ENCODE measurements at places on chromosomes 2 and 18.
A peak's percentile ranks its signal among the peaks of the same experiment; 100 is the strongest.

- no peak for DNase-seq
These were observed 171.5 kb upstream of the FHL2 start for GRCh38 chr2:105570326-105570725.

DNA sequence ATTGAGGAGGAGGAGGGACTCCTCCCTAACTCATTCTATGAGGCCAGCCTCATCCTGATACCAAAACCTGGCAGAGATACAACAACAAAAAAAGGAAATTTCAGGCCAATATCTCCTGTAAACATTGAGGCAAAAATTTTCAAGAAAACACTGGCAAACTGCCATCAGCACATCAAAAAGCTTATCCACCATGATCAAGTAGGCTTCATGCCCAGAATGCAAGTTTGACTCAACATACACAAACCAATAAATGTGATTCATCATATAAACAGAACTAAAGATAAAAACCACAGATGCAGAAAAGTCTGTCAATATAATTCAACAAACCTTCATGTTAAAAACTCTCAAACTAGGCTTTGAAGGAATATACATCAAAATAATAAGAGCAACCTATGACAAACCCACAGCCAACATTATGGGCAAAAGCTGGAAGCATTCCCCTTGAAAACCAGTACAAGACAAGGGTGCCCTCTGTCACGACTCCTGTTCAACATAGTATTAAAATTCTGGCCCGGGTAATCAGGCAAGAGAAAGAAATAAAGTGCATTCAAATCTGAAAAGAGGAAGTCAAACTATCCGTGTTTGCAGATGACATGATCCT is 1014.3 kb downstream of the CBLN2 start:
- DNase-seq = no peak

GRCh38 chr2:121066526-121066925 is 218.5 kb downstream of the TFCP2L1 start:
- no peak for DNase-seq

DNA sequence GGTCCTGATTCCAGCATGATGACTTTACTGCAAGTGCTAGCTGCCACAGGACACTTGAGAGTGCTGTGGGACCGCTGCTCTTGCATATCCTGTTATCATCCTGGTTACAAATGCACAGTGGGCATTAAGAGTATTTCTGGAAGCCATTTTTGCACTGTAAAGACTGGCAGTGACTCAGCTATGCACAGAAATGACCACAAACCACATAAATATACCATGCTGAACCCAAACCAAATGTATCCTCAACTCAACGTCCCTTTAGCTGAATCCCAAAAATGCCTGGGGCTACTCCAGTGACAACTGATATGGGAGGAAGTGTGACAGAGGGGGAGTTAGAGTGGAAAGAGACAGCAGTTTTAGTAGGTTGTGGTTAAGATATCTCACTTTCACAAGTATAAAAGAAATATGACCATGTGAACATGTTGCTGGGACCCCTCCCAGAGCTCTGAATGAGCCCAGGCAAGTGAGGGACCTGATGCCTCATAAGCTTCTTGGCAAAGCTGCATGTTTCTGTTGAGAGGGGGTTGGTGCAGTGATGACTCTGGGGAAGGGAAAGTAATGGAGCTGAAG is 37.3 kb downstream of the RHBDD1 start:
- no peak for DNase-seq

DNA sequence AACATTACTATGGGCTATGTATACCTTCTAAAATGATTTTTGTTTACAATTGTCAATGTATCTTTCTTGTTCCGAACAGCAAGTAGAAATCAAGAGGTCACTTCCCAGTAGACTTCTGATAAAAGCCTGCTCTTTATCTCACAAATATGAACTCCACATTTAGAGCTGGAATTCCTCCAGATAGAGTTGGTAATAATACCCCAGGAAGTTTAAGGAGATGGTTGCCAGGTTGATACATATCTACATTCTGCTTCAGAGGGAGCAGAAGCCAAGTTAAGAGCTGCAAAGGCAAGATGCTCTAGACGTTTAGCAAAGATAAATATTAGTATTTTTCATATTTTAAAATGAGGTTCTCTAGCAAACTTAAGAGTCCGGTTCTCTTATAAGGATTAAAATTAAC is 267.0 kb downstream of the ERBB4 start:
- no peak for DNase-seq

- DNase-seq = no peak
These were observed 1.7 kb downstream of the AMER3 start for GRCh38 chr2:130756874-130757668.

DNA sequence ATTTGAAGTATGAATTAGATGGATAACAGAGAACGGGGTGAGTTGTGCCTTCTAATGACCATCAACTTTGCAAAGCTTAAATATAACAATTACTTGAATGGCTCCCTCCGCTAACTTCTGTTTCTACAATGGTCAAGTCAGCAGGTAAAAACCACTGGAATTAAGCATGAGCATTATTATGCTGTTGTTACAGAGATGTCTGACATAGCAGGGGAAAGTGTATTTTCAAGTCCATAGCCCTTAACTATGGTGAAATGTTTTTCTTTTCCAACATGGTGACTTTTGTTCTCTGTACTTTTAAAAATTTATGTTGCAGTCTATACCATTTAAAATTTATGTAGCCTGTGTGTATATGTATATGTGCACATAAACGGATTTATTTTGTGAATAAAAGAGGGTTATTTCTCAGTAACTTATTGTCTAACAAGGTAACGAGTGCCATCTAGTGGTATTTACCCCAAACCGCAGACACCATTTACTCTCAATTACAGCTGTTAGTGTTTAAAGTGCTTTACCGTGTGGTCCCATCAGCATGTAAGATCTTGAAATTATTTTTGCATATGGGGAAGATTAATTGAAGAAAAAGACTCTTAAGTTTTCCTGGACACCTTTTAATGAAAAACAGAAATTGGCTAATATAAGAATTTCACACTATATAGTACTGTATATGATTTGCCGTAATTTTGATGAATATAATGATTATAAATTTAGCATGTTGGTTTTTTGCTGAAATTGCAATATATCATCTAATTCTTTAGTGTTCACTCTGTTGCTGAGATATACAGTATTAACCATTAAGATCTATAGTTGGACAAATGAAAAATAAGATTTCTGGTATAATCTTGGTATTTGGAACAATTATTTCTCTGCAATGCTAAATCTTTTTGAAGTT is 78.2 kb downstream of the UBE2E3 start:
- peak; percentile 7 for DNase-seq

DNA sequence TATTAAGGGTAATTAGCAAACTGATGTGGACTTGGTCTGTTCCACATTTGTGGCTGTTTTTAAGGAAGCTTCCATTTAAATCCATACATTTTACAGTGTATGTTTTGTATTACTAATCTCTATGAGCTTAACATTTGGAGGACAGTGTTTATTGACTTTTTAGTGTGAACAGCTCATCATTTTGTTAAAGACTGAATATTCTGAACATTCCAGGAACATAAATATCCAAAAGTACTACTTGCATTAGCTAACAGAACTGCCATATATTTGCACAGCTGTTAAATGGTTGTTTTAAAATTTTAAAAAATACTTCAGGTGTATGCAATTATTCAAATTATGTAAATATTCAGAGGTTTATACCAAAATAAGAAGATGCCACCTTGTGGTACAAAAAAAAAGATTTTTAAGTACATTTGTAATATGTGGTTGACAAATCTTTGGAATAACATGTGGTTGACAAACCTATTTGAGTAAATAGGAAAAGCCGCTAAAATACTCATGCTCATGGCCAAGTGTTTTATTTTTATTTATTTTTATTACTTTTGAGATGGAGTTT is 439.7 kb upstream of the FANCL start:
- DNase-seq = no peak

GRCh38 chr2:177334940-177335543 is 57.5 kb upstream of the AGPS start:
- no peak for DNase-seq

GRCh38 chr2:158125756-158126498 is 24.3 kb downstream of the UPP2 start:
- no peak for DNase-seq

GRCh38 chr2:167582619-167583018 is 664.8 kb downstream of the STK39 start:
- DNase-seq = no peak

DNA sequence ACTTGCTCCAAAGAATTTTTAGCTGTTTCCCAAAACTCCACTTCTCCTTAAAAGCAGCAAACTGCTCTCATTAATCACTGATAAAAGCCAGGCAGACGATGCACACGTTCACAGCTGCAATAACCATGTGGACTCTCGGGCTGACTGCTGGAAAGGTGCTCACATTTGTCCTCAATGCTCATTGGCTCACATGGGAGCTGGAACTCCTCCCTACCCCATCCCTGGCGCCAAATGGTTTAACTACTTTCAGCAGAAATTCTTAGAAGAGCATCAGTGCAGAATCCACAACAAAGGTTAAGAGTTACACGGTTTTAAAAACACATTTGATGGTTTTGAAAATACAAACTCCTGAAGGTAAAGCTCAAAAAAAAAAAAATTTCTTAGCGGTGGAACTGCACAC is 117.1 kb downstream of the NOL10 start:
- no peak for DNase-seq

DNA sequence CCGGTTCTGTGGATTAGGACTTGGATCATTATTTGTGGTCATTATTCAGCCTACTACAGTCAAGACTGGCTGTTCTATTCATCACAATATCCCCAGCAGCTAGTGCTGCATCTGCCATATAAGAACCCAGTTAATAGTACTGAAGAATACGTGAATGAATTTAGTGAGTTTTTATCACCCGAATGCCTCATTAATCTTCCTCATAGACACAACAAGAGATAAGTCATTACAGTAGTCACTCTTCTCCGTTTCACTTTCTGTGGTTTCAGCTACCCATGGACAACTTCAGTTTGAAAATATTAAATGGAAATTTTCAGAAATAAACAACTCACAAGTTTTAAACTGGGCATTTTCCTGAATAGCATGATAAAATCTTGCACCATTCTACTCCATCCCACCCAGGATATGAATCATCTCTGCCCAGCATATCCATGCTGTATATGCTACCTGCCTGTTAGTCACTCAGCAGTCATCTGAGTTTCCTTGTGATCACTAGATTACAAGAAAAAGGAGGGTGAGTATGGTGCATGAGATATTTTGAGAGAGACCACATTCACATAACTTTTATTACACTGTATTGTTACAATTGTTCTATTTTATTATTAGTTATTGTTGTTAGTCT is 363.7 kb upstream of the CHAC2 start:
- DNase-seq = no peak

DNA sequence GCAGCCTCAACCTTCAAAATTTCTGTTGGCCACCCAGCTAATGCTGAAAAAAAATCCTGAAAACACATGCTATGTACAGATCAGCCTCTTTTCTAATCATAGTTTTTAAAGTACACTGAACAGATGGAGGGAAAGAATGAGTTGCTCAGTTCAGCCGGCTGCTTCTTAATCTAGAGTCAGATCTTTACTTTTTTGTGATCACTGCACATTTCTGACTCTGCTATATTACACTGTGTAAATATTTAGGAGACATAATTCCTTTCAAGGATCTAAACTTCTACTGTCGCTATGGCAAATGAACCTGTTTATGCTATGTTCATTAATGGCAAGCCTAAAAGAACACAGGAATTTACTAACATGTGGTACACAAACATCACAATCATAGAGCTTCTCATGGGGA is 114.2 kb downstream of the SRBD1 start:
- DNase-seq = no peak

DNA sequence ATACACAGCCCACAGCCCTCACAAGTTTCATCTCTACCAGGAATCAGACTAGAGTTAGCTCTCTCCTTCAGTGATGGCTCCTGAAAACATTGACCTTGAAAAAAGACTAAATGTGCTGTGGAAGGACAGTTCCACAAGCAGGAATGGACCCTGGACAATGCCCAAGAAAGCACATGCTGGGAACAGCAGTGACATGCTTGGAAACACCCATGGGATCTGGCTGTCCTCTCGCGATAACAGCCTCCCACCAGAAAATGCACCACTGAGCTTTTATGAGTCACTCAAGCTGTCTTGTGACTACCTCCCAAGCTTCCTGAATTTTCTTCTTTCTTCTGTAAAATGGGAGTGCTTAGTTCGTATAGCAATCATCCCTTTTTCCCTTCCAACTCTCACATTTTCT is 269.2 kb downstream of the LRATD1 start:
- DNase-seq = no peak

DNA sequence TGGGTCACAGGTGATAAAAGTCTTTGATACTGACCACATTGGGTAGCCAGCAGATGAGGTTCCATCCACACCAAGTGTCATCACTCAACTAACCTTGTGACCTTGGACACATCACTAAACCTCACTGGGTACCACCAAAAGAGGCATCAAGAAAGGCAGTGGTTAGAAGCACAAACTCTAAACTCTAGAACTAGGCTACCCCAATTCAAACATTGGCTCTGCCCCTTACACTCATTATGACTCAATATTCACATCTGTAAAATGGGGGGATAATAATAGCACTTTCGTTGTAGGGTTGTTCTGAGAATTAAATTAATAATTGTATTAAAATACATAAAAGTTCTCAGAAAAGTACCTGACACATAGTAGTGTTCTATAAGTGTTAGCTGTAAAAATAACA is 15.8 kb upstream of the SMAD7 start:
- no peak for DNase-seq

DNA sequence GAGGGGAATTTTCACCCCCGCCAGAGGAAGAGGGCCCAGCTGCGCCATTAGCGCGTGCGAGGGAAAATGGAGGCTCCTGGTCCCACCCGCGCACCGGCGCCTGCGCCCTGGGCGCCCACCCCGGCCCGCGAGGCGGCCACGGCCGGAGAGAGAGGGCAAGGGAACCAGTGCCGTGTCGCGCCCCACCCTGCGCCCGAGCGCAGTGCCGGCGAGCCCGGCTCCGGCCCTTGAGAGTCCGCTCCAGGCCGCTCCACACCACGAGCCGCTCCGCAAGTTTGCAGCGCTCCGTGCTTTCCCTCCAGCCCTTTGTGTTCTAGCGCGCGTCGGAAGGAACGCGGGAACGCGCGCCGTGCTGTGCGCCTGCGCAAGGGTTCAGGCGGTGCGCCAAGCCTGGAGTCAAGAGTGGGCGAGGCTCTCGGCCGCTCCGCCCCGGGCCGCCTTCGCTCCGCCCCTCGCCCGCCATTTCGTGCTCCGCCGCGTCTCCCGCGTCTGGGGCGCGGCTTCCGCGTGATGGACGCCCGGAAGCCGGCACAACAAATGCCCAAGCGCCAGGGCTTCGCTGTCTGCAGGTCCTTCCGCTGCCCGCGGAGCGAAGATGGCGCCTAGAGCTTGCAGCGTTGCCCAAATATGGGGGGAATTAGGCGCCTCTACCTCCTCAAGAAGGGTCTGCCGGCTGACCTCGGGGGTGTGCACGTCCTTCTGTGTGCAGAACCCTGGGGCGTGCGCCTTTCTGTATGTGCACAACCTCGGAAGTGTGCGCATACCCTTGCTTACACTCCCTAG is 46.1 kb upstream of the PTMA start:
- peak; percentile 92 for DNase-seq
